Retinal pigment epithelial cell (primary cell): ENCODE measurements at places on chromosomes 4 and X.

- no peak for DNase-seq
Measured at GRCh38 chrX:47143894-47144625, 442 bp downstream of the NDUFB11 start.

- DNase-seq = no peak
Measured at GRCh38 chr4:15194520-15194919, 192.2 kb downstream of the CPEB2 start.

GRCh38 chr4:63430105-63430504 lies 979.1 kb downstream of the TECRL start:
- DNase-seq = no peak

DNA sequence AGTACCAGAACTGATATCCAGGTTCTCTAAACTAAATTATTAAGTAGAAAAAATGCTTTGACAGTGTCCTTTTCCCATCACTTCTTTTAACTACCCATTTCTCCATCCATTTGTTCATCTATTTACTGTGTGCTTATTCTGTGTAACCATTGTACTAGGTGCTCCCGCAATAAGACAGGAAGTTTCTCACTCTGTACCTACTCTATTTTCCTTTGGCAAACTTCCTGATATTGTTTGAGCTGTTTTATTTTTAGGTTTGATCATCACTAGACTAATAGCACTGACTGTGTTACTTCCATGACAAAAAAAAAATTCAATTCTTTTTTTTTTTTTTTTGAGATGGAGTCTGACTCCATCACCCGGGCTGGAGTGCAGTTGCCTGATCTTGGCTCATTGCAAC lies 102.5 kb upstream of the CASK start:
- no peak for DNase-seq

GRCh38 chrX:41491267-41492004 lies 44.3 kb downstream of the NYX start:
- peak; percentile 78 for DNase-seq

- no peak for DNase-seq
Measured at GRCh38 chrX:45323387-45323786, 122.7 kb upstream of the DIPK2B start.

GRCh38 chr4:100424376-100424775 lies 93.4 kb downstream of the EMCN start:
- no peak for DNase-seq

GRCh38 chr4:72280252-72280651 lies 248.5 kb downstream of the NPFFR2 start:
- DNase-seq = no peak

DNA sequence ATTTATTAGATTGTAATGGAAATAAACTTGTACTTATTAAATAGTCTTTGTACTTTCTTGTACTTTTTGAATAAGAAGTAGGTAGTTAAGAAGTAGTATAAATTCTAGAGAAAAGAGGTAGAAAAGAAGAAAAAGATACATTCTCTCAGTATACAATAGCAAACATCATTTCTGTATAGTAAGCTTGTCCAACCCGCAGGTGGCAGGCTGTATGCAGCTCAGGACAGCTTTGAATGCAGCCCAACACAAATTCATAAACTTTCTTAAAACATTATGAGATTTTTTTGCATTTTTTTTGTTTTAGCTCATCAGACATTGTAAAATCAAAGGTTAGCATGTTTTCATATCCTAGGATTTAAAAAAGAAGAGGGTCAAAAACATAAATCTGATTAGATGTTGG lies 441.6 kb downstream of the DTHD1 start:
- DNase-seq = no peak

GRCh38 chr4:182694551-182694950 lies 222.6 kb downstream of the DCTD start:
- DNase-seq = no peak

DNA sequence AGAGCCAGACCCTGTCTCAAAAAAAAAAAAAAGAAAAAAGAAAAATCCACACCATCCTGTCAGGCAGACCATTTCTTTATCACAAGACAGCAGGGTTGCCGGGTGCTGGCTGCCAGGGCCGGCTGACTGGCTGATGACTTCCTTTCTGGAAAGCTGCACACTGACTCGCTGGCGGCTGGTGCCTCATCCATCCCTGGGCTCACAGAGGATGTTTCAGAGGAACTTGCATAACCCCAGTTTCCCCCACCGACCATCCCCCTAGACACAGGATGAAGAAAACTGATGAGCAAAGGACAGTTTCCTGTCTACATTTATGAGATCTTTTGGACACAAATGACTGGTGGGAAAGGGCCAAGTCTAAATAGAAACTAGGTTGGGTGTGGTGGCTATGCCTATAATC lies 14.1 kb downstream of the HPSE start:
- DNase-seq = no peak

DNA sequence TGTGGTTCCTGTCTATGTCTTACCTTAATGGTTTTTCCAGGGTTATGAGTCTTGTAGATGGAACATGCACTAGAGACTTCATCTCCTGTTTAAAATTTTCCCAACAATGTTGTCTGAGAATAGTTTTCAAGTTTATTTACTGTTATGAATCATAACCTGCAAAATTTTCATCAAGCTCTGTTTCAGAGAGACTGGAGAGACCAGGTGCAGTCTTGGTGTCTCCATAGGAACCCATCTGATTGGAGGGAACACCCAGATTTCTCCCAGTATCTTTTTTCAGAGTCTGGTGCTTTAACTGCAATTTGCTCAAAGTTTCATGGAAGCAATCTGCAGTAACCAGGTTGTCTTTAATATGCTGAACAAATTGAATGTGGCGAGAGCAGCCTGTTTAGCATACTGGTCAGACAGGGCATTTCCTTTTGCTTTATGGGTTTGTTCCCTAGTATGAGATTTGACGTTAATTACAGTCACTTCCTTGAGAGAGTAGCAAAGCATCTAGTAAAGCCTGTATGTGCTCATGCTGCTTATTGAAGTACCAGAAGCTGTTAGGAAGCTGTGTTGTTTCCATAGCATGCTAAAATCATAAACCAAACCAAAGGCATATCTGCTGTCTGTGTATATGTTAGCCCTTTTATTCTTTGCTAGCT lies 18.8 kb upstream of the VSIG1 start:
- no peak for DNase-seq

- DNase-seq = no peak
Measured at GRCh38 chr4:169005453-169006099, 4.5 kb downstream of the CBR4 start.

- no peak for DNase-seq
Measured at GRCh38 chr4:100311181-100311580, 120.9 kb upstream of the DDIT4L start.

- DNase-seq = no peak
Measured at GRCh38 chrX:8847360-8847759, 46.2 kb upstream of the FAM9A start.

DNA sequence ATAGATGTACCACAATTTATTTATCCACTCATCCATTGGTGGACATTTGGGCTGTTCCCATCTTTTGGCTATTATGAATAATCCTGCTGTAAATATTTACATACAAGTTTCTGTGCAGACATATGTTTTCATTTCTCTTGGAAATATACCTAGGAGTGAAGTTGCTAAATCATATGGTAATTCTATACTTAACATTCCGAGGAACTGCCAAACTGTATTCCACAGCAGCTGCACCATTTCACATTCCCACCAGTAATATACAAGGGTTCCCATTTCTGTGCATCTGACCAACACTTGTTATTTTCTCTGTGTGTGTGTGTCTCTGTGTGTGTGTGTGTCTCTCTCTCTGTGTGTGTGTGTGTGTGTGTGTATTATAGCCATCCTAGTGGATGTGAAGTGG lies 15.4 kb upstream of the DOCK11 start:
- no peak for DNase-seq

GRCh38 chrX:69083361-69083760 lies 81.9 kb downstream of the PJA1 start:
- DNase-seq = no peak

DNA sequence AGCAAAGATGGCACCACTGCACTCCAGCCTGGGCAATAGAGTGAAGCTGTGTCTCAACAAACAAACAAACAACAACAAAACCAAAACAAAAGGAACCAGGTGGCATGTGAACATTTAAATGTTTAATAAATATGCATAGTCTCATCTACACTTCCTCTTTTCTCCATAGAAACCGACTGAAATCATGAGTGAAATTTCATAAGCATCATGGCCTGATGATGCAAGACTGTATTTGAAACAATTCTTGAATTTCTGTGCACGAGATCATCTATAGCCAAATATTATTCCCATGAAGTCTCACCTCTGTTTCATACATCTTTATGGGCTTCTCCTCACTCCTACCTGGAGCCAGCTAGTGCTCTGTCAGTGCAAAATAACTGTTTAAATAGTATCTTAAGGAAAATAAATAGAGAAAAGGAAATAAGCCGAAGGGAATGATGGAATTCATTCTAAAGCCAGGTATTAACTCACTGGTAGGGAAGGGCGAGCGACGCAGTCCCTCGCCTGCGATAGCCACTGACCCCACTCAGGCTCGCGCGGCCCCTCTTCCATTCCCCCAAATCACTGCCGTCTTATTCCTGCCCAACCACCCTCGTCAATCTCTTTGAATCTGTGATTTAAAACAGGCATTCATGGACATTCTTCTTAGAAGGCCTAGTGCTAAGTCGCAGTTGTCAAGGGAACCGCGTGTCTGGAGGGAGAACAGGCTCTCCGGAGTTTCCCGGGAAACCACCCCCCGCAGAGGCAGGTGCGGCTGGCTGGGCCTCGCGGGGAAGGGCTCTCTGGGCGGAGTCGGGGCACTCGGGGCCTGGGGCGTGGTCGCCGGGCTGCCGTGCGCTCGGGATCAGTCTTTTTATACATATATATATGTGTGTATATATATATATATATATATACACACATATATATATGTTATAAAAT lies 52.4 kb upstream of the TRIM2 start:
- DNase-seq = peak; percentile 54
